ENCODE measurements at places on chromosomes 6 and 20.

DNA sequence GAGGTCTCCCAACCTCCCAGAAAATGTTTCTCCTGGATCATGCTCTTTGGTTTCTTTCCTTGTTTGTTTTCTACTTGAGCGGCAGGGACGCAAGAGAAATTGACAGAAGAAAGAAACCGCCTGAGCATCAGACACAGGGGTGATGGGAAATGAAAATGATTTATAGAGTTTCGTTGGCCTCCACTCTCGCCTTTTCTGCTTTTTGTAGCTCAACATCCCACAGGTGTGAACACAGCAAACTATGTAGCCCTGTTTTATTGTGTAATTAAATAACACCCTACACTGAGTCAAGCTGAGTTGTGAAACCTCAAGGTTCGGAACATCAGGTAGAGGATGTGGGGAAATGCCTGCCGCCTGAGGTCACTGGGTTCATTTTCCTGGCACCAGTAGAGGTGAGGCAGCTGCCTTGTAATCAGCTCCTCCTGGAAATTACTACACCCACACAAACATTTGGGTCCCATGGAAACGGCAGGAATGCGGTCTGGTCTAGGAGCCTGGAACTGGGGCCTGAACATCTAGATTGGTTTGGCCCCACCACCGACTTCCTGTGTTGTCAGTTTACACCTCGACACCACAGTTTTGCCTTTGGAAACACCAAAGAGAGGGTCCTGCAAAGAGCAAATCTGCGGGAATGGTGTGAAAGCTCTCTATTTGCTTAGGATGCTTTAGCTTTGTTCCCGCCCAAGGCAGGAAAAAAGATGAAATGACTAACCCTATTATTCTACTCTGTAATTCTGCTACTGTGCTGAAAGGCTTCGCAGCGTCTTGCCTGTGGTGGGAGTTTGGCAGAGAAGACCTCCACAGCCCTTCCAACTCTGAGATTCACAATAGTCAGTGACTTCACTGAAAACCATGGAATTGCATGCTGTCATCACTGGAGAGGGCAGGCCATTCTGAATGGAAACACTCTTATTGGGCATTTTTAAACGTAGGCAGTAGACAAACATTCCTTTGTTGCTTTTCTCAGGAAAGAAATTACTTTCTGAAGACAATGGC is 53.0 kb downstream of the ADAT2 start:
- peak; percentile 44 for DNase-seq

GRCh38 chr6:162705736-162706135 is 21.8 kb downstream of the PRKN start:
- DNase-seq = no peak

GRCh38 chr6:133971861-133972260 is 18.8 kb downstream of the TBPL1 start:
- no peak for DNase-seq

- DNase-seq = no peak
Measured at GRCh38 chr6:47241742-47242482, 67.8 kb downstream of the TNFRSF21 start.

GRCh38 chr6:136887953-136888352 is 34.1 kb upstream of the SLC35D3 start:
- DNase-seq = no peak

GRCh38 chr6:90368001-90368400 is 71.4 kb upstream of the BACH2 start:
- DNase-seq = no peak

- no peak for DNase-seq
Measured at GRCh38 chr6:21019614-21020013, 485.4 kb downstream of the CDKAL1 start.

GRCh38 chr6:108566406-108566805 is 5.7 kb downstream of the FOXO3 start:
- DNase-seq = no peak

DNA sequence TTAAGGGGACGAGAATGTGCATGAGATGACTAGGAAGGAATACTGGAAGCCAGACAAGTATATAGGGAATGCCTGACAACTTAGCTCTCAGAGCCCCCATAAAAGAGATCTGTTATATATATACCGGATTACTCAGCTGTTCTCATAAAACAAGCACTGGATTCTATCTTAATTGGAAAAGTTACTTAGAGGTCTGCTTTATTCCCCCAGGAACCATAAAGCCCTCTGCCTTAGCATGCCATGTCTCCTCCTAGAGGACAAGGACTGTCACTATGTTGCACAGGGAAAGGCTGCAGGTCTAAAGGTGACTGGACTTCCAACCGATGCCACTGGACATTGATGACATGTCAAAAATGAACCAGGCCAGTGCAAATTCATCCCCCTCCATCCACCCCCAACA is 6.4 kb downstream of the EXOC2 start:
- no peak for DNase-seq

GRCh38 chr20:37759052-37759553 is 65.3 kb downstream of the CTNNBL1 start:
- no peak for DNase-seq

DNA sequence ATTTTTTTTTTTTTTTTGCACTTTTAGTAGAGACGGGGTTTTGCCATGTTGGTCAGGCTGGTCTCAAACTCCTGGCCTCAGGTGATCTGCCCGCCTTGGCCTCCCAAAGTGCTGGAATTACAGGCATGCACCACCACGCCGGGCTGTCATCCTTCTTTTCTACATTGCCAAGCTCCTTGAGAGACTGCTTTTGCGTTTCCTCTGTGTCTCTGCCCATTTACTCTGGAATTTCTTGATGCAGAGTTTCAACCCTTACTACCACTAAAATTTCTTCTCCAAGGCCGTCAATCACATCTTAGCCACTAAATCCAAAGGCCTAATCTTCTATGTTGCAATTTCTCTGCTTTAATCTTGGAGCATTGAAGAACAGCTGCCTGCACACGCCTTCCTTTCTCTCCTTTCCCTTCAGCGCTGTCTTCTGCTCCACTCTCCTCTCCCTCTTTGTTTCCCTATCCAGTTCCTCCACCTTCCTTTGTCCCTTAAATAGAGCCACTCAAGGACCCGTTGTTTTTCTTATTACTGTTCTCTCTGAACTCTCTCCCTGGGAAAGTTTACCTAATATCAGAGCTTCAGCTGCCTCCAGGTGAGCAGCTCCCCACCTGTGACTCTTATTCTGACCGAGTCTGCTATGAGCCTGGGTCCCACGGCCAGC is 98.8 kb downstream of the SLC35B3 start:
- DNase-seq = no peak

GRCh38 chr20:49674383-49675352 is 39.0 kb downstream of the B4GALT5 start:
- no peak for DNase-seq

- no peak for DNase-seq
Measured at GRCh38 chr6:32982084-32982701, 13.8 kb downstream of the BRD2 start.

DNA sequence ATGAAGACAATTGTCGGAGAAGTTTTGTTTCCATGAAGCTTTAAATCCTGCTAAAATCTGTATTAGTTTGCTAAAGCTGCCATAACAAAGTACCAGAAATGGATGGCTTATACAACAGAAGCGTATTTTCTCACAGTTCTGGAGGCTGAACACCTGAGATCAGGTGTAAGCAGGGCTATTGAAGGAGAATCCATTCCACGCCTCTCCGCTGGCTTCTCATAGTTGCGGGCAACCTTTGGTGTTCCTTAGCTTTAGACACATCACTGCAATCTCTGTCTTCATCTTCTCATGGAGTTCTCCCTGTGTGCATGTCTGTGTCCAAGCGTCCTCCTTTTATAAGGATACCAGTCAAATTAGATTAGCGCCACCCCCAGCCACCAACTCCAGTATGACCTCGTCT is 159.9 kb upstream of the CDYL start:
- DNase-seq = no peak

GRCh38 chr6:137637121-137637520 is 142.9 kb upstream of the OLIG3 start:
- DNase-seq = no peak

GRCh38 chr20:63736893-63737694 is 630 bp downstream of the LIME1 start:
- DNase-seq = no peak

- DNase-seq = no peak
Measured at GRCh38 chr6:23498013-23498412, 628.0 kb upstream of the NRSN1 start.

- DNase-seq = no peak
Measured at GRCh38 chr6:73134588-73134987, 90.7 kb downstream of the KHDC1L start.

GRCh38 chr6:126824226-126824625 is 294.2 kb upstream of the RSPO3 start:
- DNase-seq = no peak

- no peak for DNase-seq
Measured at GRCh38 chr20:1376007-1376406, 16.8 kb downstream of the FKBP1A start.

DNA sequence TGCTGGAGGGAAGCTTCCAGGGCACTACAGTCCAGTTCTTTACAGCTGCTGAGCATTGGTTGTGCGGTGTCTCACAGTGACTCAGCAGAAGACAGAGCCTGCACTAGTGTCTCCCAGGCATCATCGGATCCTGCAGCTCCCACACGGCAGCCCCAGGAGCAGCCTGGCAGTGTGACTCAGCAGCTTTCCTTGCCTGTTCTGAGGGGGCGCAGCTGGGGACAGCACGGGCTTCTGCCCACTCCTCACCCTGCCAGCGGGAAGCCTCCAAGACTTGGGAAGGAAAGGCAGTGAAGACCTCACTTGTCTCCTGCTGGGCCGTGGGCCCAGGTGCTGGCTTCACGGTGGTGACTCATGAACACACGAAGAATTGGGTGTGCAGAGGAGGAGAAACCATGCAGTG is 165.4 kb downstream of the SYNDIG1 start:
- DNase-seq = no peak

DNA sequence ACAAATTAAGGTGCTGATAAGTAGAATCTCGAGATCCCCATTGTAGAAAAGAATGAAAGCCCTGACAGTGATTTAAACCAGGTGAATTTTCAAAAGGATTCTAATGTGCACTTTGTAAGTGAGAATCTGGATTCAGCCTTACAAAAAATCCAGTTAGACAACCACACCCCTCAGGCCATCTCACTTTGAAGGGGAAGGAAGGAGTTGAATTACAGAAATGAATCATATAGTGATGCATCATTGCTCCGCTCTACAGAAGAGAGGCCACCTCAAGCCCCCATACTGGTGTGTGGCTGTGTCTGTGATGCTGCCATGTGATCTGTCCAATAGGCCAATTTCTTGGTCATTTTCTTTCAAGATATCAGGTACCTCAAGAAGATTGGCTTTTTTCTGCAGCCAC is 85.5 kb upstream of the NT5E start:
- DNase-seq = no peak

DNA sequence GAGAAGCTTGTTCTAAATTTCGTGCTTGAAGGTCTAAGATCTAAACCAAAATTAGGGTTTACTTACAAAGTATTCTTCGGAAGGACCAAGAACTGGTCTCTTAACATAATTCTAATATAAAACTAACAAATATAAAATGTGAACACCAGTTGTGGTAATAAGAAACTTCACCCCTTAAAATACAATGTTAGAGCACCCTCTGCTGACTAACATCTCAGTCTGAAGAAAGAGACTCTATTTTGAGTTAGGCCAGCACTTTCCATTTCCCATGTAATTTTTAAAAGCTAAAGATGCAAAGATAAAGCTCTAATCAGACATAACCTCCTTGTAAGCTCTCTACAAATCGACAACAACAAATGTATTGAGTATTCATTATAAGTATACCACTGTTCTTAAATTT is 24.6 kb downstream of the ATG5 start:
- DNase-seq = no peak

GRCh38 chr6:118668761-118669385 is 17.5 kb upstream of the CEP85L start:
- DNase-seq = no peak

GRCh38 chr6:144008120-144008811 is at the start of gene PLAGL1:
Gene PLAGL1, minus strand, starts transcription at chr6:144008259. Its CDS starts 60,123 bp downstream, at chr6:143948136.
- peak; percentile 79 for DNase-seq

DNA sequence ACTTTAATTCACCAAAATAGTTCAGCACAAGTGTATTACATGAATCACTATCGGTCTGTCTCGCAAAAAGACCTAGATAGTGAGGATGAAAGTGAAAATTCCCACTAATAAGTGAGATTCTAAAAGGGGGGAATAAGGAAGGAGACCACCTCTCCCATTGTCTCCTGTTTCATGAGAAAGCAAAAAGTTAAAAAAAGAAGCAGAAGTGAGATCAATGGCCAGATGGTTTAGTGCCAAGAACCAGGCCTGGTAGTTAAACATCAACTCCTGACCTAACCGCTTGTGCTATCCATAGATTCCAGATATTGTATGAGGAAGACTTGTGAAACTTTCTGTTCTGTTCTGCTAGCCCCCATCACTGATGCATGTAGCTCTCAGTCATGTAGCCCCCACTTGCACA is 293.0 kb downstream of the RNGTT start:
- no peak for DNase-seq

- DNase-seq = no peak
Measured at GRCh38 chr6:81172056-81172740, 580.3 kb downstream of the TENT5A start.

- no peak for DNase-seq
Measured at GRCh38 chr6:110799189-110799588, 16.1 kb downstream of the CDK19 start.

GRCh38 chr6:139250296-139251044 is 41.3 kb downstream of the TXLNB start:
- peak; percentile 67 for DNase-seq

DNA sequence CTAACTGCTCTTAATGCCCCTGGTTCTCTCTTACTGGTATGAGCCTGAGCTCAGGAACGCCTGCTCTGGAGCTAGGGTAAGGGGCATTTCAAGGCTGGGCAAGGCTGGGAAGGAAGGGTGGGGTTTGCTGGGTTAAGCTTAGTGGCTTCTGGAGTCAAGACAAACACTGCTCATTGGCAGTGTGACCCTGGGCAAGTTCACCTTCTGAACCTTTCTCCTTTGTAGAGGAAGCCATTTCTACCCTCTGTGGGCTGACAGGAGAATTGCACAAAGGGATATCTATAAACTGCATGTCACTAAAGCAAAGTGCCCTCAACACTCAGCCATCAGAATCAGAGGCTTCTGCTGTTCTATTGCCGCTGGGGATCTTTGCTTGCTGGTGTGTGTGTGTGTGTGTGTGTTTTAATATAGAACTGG is 20.3 kb upstream of the LRRN4 start:
- DNase-seq = peak; percentile 55

GRCh38 chr6:31834367-31835250 is 7.1 kb downstream of the HSPA1B start:
- peak; percentile 90 for DNase-seq

- DNase-seq = no peak
Measured at GRCh38 chr20:1858871-1859270, 36.3 kb upstream of the SIRPA start.

DNA sequence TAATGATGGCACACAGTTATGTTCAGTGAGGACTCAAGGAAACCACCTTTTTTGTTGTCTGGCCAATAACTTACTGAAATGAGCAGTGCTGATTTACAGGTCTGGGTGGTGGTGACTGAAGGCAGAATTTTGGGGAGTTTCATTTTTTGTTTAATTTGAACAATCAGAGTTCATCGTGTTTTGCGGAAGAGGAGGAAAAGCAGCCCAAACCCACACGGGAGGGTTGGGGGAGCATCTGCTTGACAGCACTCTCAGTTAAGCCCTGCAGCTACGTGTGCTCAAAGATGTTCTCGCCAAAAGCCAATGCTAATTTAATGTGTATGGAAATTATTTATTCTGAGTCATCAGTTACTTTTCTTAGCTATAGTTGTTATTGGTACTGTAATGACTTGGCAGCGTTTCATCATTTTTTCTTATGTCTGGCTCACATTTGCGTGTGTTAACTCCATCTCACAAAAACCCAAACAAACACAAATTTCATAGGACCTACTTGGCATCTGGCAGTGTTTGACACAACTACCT is 89.2 kb downstream of the UST start:
- DNase-seq = no peak

Data from heart left ventricle (tissue), 16 donors.